ENCODE measurements at places on chromosomes 12 and 14.
A peak's percentile ranks its signal among the peaks of the same experiment; 100 is the strongest.

GRCh38 chr12:87304406-87304805 is 724.8 kb downstream of the C12orf50 start:
- DNase-seq = no peak

GRCh38 chr12:113158439-113159203 is 9.1 kb downstream of the CFAP73 start:
- no peak for DNase-seq

- no peak for DNase-seq
Measured at GRCh38 chr12:70059373-70059772, 183.9 kb upstream of the CNOT2 start.

- no peak for DNase-seq
Measured at GRCh38 chr14:95291859-95292542, 27.7 kb downstream of the CLMN start.

- no peak for DNase-seq
Measured at GRCh38 chr12:79895071-79895470, 39.8 kb downstream of the PPP1R12A start.

DNA sequence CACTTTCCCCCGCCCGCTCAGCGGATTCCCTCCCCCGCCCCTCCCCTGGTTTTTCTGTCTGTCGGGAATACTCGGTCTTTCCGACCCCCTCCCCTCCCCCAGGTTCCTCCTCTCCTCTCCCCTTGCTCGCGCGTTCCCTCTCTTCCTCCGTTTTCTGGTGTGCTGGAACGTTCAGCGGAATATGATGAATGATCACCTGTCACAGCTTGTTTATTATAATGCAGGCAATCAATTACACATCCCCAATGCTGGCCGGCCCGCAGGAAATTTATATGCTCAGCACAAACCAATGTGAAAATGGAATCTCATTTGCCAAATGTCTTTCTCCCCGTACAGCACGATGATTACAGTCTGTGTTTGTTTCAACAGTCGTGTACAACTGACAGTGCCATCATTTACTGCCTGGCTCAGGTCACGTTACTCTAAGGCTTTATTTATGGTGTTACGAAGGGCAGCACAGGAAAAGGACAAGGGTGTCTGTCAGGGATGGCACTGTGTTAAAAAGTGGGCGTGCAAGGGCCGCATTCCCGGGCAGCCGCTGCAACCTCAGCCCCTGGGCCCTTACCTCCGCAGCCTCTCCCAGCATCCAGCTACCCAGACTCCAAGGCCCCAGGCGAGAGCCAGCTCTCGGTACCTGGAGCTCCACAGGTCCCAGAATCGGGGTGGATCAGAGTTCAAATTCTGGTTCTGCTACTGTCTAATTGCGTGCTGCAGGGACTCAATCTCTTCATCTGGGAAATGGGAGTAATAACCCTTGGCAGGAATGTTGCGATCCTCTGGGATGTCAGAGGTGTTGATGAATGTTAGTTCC is 24.7 kb upstream of the MAP1LC3B2 start:
- DNase-seq = no peak

- DNase-seq = no peak
Measured at GRCh38 chr12:12488296-12488695, 74.4 kb downstream of the DUSP16 start.

DNA sequence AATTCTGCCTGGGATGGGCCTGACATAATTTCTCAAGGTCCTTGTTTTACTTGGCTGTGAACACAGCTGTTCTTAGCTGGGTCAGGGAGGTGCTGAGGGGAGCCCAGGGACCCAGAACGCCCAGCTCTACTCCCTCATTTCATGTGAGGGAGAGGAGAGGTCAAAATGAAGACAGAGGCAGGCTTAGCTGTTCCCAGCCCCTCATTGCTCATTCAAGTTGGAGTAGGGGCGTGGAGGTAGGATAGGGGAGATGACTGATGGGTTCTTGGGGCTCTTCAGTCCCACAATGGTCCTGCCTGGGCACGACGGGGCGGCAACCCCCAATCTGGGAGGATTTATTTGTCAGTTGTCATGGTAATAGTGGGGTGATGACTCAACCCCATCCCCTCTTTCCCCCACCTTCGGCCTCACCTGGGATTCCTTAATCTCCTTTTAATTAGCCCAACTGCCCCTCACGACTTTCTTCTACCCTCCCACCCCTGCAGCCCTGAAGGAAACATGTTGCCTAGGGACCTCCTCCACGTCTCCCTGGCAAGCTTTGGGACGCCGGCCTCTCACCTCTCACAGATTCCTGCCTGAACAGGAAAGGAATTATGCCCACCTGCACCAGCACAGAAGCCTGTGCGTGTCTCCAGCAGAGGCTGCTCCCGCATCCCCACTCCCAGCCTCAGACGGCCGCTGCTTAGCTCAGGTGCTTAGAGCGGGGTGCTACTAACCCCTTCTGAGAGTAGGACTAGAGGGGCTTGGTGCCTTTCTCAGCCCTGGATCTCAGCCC is 10.2 kb downstream of the SPRYD3 start:
- DNase-seq = no peak

GRCh38 chr14:92373336-92373735 is 50.4 kb downstream of the SLC24A4 start:
- no peak for DNase-seq

DNA sequence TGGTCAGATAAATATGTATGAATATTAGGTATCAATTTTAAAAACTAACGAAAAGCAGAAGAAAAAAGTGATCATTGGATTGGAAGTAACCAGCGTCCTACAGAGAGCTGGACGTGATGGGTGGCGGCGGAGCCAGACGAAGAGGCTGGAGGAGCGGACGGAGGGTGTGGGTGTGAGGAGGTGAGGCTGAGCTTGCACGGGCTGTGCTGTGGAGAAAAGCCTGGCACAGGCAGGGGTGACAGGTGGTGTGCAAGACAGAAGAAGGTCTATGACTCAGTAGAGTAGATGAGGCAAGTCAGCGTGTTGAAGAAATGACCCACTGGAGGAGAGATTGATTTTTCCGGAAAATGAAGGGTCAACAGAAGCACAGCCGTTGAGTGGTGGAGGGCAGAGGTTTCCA is 56.4 kb downstream of the FZD10 start:
- DNase-seq = no peak

DNA sequence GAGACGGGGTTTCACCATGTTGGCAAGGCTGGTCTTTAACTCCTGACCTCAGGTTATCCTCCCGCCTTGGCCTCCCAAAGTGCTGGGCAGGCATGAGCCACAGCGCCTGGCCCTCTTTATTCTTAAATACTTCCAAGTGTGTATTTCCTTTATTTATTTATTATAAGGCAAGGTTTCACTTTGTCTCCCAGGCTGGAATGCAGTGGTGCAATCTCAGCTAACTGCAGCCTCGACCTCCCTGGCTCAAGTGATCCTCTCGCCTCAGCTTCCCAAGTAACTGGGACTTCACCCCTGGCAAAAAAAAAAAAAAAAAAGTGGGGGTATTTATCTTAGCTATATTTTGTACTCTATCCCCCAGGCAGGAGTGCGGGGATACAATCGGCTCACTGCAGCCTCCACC is 6.8 kb downstream of the FAM216A start:
- no peak for DNase-seq

DNA sequence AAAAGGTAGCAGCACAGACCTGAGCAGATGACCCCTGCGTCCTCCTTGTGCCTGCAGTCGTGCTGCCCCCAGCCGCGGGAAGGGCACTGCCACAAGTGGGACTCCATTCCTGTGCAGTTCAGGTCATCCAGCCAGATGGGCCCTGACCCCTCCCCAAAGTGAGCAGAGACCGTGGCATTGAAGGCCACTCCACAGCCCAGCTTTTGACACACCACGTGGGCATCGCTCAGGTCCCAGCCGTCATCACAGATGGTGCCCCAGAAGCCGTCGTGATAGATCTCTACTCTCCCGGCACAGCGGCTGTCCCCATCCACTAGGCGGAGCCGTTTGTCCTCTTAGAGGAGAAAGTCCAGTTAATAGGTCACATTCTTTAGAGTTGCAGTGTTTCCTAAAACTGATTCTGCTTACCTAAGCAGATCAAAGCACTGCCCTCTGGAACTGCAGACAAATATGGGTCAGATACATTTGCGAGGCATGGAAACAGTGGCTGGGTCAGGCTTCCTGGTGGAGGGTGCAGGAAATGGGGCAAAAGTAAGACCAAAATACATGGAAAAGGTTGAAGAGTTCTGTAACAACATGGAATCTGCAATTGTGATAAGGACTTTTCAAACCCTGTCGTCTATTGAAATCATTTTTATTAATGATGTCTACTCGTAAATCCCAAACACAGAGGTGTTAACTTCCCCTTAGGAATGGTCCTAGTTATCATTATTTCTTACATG is 69.4 kb downstream of the CD163L1 start:
- no peak for DNase-seq

- no peak for DNase-seq
Measured at GRCh38 chr14:61615743-61616523, 79.4 kb upstream of the HIF1A start.

DNA sequence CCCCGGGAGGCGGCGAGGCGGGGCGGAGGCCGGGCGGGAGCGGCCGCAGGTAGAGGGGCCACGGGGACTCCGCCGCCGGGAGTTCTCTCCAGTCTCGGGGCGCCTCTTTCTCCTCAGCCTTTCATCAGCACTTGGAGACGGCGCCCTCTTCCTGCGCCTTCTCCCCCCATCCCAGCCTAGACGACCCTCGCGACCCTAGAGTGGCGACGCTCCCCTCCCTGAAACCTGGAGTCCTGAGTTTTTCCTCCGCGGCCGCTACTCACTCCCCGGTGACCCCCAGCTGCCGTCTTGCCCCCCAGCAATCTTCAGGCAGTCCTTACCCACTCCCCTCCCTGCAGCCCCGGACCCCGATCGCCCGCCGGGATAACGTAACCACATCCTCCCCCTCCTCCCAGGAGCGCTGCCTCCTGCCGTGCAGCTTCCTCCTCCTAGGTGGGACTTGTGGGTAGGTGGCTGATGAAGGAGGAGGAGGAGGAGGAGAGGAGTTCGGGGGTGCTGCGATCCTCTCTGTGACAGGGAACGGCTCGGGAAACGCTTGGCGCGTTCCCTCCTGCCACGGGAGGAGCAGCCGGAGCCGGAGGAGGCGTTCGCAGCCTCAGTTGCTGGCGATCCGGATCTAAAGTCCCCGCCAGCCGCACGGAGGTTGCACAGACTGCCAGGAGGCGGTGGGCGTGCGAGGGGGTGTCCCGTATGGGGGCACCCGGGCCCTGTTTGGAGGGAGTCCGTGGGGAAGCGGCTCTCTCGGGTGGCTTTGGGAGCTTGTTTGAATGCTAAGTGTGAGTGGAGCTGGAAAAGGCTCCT is 891 bp downstream of the PLEKHA5 start:
- DNase-seq = peak; percentile 40

DNA sequence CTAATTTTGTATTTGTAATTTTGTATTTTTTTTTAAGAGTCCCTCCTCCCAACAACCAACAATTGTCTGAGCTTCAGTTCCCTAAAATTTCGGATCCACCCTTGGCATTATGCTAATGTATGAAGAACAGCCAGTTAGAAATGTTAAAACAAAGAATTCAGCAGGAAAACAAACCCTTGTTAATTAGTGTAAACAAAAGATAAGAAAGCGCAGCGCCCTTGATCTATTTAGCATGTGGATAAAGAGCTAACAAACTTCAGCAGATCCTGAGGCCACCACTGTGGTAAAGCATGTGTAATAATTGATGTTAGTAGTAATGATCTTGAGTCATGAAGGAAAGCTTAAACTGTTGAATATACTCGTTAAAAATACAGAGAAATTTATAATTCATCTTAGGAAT is 199.8 kb downstream of the TMX1 start:
- no peak for DNase-seq

DNA sequence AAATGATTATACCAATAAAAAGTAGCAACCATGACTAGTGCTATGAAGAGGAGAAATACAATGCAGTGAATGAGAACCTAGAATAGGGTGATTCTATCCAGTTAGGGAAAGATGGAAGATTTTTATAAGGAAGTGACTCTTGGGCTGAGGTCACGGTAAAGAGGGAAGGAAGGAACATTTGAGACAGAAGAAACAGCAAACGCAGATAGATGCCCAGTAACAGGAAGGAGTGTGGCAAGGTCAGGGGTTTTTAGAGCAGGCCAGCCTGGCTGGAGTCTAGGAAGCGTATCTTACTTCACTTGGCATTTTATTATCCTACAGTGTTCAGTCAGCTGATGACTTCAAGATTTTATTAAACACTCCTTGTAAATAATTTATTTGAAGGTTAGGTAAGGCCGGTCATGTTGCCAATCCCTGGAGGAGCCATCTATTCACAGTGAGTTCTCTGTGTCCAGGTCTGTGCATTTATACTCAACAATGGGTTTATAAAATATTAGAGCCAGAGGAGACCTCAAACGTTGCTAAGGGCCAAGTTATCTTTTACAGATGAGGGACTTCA is 170.6 kb downstream of the PRKCH start:
- no peak for DNase-seq

DNA sequence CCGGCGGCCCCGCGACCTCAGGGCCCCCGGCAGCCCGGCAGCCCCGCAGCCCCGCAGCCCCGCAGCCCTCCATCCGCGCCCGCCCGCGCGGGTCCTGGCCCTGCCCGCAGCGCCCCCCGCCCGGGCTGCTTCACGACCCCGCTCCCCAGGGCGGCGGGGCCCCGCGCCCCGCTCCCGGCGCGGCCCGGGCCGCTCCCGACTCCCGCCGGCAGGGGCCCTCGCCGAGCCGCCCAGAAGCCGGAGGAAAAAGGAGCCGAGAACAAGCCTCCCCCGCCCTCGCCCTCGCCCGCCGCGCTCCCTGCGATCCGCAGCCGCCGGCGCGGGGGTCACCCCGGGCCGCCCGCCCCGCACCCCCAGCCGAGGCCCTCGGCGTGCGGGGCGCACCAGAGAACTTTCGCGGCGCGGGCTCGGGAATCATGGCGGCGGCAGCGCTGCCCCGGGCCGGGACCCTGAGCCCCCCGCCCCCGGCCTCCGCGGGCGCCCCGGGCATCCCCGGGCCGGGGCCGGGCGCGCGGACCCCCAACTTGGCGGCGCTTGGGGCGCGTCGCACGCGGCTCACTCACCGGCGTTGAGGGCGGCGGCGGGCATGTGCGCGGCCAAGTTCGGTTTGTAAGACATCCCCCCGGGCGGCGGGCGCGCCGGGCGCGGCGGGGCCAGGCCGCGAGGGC is 521 bp downstream of the CDK2AP1 start:
- DNase-seq = peak; percentile 50

- DNase-seq = no peak
Measured at GRCh38 chr14:80202888-80203562, 8.3 kb downstream of the DIO2 start.

GRCh38 chr12:104130760-104131159 is 7.2 kb downstream of the NFYB start:
- no peak for DNase-seq

GRCh38 chr14:20841096-20841495 is 38.5 kb upstream of the RNASE1 start:
- no peak for DNase-seq

DNA sequence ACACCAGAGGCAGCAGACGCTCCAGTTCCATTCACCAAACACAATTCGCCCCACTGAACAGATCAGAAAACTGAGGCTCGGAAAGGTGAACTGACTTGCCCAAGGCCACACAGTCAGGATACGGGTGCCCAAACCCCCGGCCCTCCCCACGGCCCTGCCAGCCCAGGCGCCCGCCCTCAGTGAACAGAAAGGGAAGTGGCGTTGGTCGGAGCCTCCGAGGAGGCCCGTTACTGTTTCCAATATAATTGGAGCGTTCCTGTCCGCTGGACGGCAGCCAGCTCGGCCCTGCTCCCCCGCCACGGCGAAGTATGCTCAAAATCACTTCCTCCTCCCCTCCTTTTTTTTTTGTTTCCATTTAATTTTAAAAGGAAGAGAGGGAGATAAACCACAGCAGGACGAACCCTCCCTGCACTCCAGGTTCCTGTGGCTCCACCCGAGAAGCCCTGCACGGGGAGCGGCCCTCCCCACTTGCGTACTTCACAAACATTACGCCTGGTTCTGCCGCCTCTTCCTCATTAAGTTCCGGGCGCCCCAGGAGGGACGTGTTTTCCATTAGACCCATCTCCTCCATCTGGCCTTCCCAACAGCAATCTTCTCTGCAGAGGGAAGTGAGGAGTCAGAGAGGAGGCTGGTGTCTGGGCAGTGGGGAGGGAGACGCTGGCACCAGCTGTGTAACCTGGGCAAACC is 61.1 kb downstream of the NCOR2 start:
- DNase-seq = no peak

Data from hippocampal formation (tissue), 2 donors.